ENCODE measurements at places on chromosomes 4 and X.

DNA sequence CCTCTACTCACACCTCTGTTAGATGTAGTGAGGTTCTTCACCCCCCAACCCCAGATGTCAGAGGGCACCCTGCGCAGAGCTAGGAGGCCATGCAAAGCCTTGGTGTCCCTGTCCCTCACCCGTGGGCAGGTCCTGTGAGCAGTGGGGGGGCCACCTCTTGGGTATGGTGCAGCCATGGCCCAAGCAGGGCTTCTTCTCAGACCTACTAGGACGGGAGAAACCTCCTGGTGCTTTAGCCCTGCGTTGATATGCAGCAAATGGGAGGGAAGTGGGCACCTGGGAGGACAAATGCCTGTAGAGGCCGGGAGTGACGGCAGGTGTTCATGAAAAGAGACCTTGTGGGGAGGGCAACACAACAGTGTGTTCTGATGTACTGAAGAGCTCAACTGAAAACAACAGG is 38.5 kb upstream of the MSANTD1 start:
- no peak for DNase-seq

- DNase-seq, result no peak
These were observed 100.8 kb upstream of the MSX1 start for GRCh38 chr4:4758681-4759080.

GRCh38 chr4:27398631-27399310 is 538.1 kb downstream of the STIM2 start:
- no peak for DNase-seq

DNA sequence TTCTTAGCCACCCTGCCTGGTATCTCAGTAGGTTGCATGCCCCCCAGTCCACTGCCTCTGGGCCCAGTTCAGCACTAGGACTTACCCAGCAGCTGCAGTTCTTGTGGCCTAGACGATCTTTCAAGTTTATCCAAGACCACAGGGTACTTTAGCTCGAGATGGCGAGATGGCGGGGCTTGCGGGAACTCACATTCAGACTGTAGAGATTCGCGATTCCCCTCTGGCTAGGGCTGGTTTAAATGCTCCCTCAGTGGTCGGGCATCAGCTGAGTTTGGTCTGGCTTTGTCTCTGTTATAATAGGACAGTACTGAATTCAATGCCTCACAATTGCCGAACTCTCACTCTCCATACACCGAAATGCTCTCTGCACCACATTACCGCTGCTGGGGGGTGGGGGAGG is 18.4 kb upstream of the RFC1 start:
- no peak for DNase-seq

GRCh38 chr4:73019462-73020047 is 50.0 kb downstream of the COX18 start:
- peak; percentile 53 for DNase-seq

- no peak for DNase-seq
These were observed 39.2 kb upstream of the PLS3 start for GRCh38 chrX:115521741-115522140.

DNA sequence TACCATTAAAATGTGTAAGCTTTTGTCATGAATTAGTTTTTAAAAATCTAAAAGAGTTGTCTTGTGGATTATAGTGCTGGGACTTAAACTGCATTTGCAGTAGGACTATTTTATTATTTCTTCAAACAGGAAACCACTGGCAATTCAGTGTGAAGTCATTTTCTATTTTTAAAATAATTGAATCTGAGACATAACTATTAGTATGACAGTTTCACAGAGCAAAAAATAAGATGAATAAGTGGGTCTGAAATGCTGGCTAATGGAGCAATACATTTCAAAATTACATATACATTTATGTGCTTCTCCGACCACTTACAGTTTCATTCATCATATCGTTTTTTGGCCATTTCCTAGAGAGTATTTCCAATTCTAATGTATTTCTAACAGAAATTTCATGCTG is 75.3 kb upstream of the RAPGEF2 start:
- DNase-seq, result no peak

DNA sequence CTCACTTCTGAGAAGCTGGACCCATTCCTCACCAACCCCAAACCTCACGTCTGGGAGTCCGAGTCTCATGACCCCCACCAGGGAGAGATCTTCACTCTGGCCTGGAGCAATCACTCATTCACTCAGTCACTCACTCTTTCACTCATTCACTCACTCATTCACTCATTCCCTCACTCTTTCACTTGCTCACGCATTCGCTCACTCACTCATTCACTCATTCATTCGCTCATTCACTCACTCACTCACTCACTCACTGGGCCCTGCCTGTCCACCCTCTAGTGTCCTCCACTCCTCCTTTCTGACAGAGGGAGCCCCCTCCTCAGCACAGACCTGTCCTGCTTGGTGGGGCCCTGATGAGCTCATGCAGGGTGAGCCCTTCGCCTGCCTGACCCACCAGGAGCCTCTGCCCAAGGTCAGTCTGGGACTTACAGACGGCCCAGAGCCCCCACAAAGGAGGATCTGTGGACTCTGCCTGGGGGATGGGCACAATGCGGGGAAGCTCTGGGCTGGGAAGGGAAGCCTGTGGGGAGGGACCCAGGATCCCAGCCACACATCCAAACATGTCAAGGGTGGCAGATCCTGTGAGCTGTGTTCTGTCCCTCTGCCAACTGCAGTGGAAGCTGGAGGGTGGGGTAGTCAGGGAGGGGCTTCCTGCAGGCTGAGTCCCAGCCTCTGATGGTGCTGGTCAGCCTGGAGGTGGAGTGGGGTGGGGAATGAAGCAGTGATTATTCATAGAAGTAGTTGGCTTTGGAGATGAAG is 18.5 kb downstream of the CPZ start:
- no peak for DNase-seq

DNA sequence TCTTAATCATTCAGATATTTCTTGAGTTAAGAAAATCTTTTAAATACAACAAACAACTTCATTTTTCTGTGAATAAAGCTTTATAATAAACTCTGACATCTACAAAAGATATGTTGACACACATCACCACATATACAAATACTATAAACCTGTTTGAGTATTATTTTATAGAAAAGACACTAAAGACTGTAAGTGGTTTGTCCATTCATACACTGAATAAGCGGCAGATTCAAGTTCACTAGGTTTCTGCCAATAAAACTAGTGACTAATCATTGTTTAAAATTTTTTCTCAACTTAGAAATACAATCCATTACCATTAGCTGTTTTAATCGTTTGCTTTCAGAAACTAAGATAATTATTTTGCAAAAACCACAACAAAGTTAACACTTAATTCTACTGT is 1900.0 kb downstream of the C4orf33 start:
- DNase-seq, result no peak

GRCh38 chr4:17817027-17817426 is 6.2 kb downstream of the NCAPG start:
- peak; percentile 36 for DNase-seq

DNA sequence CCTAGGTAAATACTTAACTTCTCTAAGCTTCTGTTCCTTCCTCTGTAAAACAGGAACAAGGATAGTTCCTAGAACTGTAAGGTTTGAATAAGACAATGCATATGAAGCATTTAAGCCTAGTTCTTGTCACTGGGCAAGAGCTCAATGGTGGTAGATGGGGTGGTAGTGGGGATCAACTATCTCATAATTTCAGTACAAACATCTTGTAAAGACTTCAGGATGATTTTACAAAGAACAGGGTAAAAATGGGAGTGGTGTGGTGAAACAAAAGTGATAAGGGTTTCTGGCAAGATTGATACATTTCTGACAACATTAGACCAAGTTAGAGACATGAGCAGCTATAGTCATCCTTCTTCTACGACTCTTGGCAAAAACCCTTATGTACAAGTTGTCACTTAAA is 137.8 kb downstream of the SCFD2 start:
- no peak for DNase-seq

GRCh38 chrX:118521435-118521834 is 25.8 kb downstream of the DOCK11 start:
- DNase-seq, result no peak

- DNase-seq, result no peak
These were observed 248.5 kb downstream of the ENOX2 start for GRCh38 chrX:130654409-130654950.

DNA sequence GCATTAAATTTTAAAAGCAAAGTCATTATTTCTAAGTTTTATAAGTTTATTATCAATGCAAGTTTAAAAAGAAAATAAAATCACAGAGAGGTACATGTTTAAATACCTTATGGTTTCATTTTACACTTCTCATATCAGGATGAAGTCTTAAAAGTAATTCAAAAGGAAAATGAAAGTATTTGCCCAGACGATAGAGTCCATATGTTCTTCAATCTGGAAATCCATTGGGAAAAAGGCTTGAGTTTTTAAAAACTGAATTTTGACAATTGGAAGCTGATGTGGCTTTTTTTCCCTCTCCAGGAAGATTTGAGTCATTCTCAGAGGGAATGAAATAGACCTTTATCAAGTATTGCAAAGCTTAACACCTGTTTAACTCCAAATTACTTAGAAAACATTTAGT is 37.1 kb downstream of the MAB21L2 start:
- DNase-seq, result no peak

DNA sequence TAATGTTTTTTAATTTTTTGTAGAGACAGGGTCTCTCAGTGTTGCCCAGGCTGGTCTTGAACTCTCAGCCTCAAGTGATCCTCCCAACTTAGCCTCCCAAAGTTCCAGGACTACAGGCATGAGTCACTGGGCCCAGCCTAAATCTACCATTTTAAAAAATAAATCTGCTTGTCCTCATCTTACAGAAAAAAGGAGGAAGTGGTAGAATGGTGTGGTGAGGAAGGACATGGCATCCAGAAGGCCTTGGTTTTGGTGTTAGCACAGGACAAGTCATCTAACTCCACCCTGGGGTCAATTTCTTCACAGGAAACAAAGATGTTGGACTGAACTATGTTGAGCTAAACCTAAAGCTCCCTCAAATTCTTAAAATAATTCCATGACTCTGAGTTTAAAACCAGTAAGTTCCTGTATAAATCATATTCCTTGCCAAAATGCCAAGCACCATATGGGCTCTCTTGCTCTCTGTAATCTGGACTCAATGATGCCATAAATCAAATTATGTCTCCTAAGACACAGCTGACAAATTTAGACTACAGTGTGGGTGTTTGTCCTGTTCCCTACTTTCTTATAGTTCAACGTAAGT is 253.9 kb upstream of the NOCT start:
- DNase-seq, result no peak

- no peak for DNase-seq
These were observed 260.7 kb downstream of the COL25A1 start for GRCh38 chr4:109041463-109042360.

DNA sequence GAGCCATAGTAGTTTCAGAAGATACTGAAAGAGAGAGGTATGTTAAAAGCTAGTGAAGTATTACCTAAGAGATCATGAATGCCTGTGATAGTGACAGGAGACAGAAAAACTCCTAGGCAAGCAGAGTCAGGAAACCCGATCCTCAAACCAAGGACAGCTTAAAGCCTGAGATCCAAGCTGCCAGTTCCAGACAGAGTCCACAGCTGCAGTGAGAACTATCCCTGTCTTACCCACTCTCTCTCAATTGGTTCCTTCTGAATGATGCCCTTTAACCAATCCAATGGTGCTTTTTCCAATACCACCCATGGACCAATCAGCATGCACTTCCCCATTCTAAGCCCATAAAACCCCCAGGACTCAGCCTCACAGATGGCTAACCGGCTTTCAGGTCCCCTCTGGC is 90.4 kb upstream of the PCDH10 start:
- no peak for DNase-seq

- no peak for DNase-seq
These were observed 49.3 kb upstream of the MAP3K15 start for GRCh38 chrX:19564606-19565005.

DNA sequence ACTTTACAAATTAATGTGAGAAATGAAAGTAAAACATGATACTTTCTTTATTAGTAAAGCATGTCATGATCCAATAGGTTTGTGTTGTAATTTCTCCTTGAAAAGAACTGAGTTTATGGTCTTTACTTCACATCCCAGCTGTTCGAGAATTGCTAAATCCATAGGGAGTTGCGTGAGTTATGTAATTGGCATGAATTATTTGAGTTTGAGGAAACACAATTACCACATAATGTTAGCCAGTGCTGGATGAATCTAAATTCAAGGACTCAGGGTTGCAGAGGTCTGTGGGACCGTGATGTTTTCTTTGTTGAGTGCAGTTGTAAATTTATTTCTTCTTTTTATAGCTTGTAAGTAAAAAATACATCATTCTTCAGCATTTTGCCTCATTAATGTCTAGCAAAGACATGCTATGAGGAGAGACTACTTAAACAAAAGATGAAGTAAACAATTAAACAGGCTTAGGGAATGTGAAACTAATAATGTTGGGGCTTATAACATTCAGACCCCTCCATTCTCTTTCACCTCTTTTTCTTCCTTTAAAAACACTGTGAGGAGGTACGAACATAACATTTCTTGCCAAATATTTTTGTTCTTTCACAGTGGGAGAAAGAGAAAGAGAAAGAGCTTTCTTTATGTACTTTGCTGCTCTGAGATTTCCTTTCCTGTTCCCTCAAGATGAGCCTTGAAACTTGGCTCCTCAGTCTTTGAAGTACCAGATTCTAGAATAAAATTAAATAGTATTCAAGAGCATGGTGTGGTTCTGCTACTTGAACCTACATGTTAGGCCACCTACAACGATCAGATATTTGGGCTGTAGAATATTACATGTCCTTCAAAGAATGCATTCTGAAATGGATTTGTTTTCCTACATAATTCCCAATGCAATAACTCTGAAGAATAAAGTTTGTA is 159.6 kb upstream of the ANK2 start:
- no peak for DNase-seq

DNA sequence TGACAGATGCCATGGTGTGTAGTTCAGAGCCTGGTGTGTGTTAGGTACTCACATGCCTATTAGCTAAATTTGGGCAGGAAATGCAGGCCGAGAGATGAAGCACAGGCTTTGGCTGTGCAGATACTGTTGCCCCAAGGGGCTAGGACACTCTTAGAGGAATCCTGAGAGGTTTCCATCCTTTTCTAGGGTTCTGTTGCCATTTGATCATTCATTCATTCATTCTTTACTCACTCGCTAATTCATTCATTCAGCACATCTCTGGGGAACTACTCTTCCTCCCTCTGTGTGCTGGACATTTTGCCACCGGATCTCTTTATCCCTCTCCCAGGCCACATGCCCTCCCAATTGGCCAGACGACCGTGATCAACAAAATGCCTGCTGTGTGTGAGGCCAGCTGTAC is 43.9 kb upstream of the NSG1 start:
- DNase-seq, result no peak

DNA sequence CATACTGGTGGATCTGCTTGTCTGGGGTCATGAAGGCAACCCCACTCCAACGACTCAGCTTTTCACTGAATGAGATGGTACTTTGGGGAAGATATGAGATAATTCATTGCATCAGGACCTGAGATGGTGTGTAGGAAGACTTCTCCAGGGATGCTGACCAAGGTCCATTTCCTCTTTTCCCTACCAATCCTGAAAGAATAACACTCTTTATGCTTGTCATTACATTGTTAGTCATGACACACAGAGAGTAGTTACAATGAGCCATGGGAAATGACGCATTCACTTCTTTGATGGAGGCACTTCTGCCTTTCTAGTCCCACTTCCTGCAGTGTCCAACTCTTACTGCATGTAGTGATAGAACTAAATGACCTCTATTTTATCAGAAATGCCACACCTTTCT is 58.6 kb downstream of the AREG start:
- no peak for DNase-seq

Measured in COR-L47 (cell line).